Tibial nerve (tissue), 4 donors: ENCODE measurements at places on chromosomes 6 and 20. TPM values are rescaled to one million over a fixed set of nuclear protein-coding genes. Genes with fewer than 3 reads are reported as not detected.

The CD109 gene
- 13.3 TPM for total RNA-seq

DNA sequence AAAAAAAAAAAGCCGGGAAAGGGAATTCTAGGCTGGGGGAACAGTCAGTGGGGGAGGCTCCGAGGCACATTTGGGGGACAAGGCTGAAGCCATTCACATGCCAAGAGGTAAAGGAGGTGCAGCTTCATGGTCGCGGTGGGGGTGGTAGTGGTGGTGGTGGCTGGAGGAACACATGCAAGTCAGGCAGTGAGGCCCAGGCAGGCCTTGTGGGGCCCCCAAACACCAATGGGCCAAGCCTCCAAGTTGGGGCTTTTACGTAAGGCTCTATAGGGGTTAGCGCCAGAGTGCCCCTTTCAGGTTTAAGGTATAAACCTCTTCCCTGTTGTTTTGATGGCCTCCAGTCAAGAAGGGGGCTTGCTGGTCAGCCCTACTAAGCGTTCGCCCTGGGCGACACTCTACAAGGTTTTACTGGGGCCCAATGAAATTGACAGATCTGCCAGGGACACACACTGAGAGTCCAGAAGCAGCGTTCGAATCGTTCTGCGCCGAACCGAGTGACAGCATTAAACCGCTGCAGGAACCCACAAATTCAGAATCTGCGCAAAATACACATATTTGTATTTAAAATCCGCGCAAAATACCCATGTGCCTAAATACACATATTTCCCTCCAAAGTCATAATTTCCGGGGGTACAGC lies 818 bp upstream of the AP5S1 start:
- DNase-seq: no peak

DNA sequence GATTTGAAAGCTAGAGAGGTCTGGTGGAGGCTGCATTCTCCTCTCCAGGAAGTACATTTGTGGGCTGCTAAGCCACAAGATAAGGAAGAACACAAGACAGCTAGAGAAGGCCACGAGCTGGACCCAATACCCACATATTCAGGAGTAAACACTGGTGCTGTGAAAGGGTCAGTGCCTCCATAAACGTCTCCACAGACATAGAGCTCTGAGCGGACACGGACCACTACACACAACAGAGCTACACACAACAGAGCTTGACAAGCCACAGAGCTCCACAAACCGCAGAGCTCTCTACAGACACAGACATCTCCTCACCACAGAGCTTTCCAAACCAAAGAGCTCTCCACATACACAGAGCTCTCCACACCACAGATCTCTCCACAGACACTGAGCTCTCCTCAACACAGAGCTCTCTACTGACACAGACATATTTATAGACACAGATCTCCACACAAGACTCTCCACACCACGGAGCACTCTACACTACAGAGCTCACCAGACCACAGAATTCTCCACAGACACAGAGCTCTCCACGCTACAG lies 51.9 kb downstream of the ERMARD start:
- no peak for DNase-seq

The MUCL3 gene
- total RNA-seq: not detected
